ENCODE measurements at places on chromosomes 11 and 22.

GRCh38 chr11:75023446-75024067, 34.8 kb downstream of the NEU3 start:
- no peak for DNase-seq

DNA sequence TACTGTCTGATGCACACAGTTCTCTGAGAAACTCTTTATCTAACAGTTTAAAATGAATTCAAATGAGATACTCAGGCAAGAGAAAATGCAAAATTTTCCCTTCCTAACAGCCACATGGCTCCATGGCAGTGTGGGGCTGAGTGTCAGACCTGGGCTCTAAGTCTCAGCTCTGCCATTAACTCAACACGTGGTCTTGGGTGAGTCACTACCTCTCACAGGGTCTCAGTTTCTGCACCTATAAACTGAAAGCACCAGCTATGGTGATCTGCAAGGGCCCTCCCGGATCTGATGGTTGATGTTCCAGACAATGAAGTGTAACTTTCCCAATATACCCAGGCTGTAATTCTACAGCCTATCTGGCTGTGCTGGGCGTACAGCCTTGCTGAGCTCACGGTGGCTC, 70.5 kb downstream of the KCNC1 start:
- DNase-seq: peak; percentile 8

DNA sequence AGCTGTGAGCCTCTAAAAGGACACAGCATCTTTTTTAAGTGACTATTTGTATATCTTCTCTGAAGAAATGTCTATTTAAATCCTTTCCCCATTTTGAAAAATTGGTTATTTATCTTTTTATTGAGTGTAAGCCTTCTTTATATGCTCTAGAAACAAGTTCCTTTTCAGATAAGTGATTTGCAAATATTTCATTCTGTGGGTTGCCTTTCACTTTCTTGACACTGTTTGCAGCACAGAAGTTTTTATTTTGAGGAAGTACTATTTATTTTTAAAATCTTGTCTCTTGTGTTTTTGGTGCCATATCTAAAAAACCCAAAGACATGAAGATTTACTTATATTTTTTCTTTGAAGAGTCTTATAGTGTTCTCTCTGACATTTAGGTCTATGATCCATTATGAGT, 40.1 kb upstream of the LYVE1 start:
- DNase-seq: no peak

GRCh38 chr22:24894998-24895397, 51.5 kb downstream of the LHFPL7 start:
- no peak for DNase-seq

DNA sequence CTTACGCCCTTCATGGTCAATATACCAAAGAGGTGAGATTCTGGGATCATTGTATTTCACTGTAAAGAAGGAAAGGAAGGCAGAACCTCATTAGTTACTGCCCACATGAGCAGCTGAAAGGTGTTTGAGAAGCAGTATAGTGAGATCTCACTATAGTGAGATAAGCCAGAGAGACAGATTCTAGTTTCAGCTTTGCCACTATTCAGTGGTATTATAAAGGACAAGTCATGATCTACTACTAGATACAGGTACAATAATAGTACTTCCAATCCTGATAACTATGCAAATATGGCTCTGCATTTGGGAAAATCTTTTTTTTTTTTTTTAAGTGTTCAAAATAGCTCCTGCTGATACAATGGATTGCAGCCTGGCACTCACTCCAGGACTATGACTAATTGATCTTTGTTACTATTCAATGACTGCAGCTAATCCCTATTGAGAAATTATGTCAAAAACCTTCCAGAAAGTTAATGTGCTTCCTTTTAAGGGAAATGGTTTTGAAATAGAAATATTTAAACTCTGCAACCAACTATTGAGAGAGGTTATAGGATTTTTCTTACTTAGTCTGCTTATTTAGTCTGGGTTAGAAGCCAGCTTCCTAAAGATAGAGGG, 8.3 kb upstream of the DLAT start:
- no peak for DNase-seq

- DNase-seq: no peak
These were observed 416.3 kb downstream of the BUD13 start for GRCh38 chr11:116356451-116356850.

GRCh38 chr22:19998232-19998951, 18.2 kb downstream of the ARVCF start:
- DNase-seq: no peak

DNA sequence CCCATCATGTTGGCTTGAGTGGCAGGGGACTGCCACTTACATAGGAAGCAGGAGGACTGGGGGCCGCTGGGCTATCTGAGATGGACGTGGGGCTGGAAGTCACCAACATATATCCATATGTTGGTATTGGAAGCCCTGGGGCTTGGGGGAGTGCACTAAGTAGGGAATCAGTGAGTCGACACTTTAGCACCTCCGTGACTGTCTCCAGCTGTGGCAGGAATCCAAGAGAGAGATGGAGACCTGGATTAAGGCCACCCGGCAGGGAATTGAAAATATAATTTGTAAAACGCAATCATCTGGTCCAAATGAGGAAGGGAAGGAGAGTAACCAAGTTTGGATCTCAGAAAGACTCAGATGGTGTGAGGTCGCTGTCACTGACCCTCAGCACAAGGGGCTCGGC, 68.4 kb downstream of the ELFN2 start:
- no peak for DNase-seq

- DNase-seq: no peak
These were observed 85.0 kb upstream of the SC5D start for GRCh38 chr11:121207485-121208115.

- peak; percentile 32 for DNase-seq
These were observed 428 bp downstream of the SCN3B start for GRCh38 chr11:123653827-123654565.

- no peak for DNase-seq
These were observed 45.3 kb upstream of the PPP2R1B start for GRCh38 chr11:111811445-111811844.

- no peak for DNase-seq
These were observed 53.7 kb upstream of the MTMR2 start for GRCh38 chr11:95977534-95978174.

- DNase-seq: no peak
These were observed 102.1 kb downstream of the RPS6KA4 start for GRCh38 chr11:64461081-64461480.

- no peak for DNase-seq
These were observed 3.6 kb downstream of the SSH3 start for GRCh38 chr11:67306769-67307544.

- DNase-seq: no peak
These were observed 37.4 kb downstream of the ZC3H7B start for GRCh38 chr22:41338614-41339212.

Data from activated CD8-positive, alpha-beta T cell treated with anti-CD3 and anti-CD28 coated beads for 36 hours (primary cell).